ENCODE measurements at places on chromosomes 16 and 17.

DNA sequence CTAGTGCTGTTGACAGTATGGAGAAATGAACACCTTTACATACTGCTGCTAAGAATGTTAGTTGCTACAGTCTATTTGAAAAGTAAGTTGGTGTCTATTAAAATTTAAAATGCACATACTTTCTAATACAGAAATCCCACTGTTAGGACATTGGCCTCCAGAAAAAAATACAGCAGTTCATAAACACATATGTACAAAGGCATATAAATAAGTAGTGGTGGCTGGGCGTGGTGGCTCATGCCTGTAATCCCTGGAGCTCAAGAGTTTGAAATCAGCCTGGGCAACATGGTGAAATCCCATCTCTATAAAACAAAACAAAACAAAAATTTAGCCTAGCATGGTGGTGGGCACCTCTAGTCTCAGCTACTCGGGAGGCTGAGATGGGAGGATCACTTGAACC is 13.1 kb downstream of the DCAF7 start:
- no peak for DNase-seq

- DNase-seq, result no peak
Measured at GRCh38 chr17:80146121-80147034, 550 bp downstream of the EIF4A3 start.

DNA sequence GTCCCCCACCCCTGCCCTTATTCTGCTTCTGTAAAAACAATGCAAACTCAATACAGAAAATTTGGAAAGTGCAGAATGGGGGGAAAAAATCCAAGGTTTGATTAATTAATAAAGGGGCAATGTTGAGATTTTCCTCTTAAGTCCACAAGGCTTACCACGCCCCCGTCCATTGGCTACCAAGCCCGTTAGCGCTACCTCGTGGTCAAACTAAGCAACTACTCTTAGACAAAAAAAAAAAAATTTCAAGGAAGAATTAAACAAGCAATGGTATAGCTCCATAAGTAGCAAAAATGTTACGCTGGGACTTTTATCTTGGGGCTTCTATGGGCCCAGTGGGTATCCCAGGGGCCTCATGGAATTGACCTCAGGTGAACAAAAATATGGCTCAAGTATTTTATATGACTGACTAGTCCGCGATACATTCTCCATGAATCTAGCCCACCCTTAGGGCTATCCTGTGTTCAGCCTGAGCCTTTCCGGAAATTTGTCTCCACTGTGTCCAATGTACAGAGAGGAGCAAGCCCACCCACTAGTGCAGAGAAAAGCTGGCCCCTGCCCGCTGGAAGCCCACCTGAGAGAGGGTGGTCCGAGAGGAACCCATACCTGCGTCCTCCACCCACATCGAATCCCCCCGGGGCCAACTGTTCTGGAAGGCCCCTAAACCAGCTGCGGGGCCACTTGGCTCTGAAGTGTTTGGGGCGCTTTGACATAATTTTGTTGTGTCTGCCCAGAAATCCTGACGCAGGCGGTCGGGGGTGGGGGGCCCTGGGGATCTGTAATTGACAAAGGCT is 19.1 kb upstream of the TEX2 start:
- no peak for DNase-seq

- DNase-seq, result peak; percentile 85
Measured at GRCh38 chr17:70563281-70563820, 394.0 kb downstream of the KCNJ2 start.

GRCh38 chr16:79809376-79809775 is 208.8 kb upstream of the MAF start:
- DNase-seq, result no peak

DNA sequence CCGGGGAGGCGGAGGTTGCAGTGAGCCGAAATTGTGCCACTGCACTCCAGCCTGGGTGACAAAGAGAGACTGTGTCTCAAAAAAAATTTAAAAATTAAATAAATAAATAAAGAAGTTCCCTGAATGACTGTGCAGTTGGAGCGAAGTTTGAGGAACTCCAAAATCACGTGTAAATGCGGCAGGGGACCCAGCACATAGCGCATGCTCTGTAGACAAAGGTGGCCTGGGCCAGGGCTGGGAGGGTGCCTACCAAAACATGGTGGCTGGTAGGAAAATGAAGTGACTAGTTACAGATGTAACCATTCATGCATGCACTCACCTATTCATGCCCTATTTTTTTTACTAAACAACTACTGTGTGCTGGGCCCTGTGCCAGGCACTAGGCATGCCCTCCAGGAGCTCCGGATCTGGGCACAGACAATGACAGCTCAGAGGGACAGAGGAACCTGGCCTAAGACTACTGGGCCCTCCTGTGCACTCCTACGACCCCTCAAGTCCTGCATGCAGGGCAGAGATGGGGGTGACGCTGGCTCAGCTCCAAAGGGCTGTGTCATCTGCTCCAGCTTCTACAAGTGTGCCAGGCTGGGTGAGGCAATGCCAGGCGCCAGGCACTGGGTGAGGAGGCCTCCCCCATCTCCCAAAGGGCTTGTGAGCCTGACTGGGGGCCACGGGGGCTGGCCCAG is 65.3 kb downstream of the RMI2 start:
- no peak for DNase-seq

GRCh38 chr16:2031081-2031577 is 4.4 kb downstream of the NHERF2 start:
- no peak for DNase-seq

GRCh38 chr16:17283016-17283415 is 187.7 kb downstream of the XYLT1 start:
- DNase-seq, result peak; percentile 86
